AG04449 (cell line): ENCODE measurements at places on chromosomes 13 and 19.

- DNase-seq: no peak
Observed at GRCh38 chr19:5326545-5326944, 14.1 kb downstream of the PTPRS start.

DNA sequence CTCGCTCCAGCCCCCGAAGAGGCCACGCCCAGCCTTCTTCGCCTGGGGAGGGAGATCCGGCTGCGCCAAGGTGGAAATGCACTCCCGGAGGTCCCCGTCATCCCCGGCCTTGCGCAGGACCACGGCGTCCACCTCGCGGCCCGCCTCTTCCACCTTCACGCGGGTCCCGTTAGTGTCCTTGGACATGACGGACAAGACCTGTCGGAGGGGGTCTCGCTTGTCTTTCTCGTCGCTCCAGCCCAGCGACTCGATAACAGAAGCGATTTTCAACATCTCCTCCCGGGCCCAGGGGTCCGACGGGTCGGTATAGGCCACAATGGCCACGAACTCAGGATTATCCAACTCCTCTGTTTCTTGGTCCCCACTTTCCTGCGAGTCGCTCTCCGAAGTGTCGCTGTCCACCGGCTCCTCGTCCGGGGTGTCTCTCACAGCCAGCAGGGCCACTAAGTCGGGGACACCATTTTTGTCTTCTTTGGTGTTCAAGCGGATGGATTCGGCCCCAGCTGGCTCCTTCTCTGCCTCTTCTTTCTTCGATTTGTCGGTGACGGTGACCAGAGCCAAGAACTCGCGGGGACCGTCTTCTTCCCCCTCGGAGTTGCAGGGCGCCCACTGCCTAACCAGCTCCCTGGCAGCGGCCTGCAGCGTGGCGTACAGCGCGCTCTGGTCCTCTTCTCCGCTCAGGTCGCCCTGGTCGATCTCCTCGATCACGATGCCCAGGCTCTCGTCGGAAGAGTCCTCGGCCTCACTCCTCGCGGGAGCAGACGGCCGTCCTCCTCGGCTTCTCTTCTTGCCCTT is 1.3 kb downstream of the PNMA8B start:
- DNase-seq: no peak

- no peak for DNase-seq
Observed at GRCh38 chr13:113787694-113788093, 28.7 kb downstream of the TMEM255B start.

DNA sequence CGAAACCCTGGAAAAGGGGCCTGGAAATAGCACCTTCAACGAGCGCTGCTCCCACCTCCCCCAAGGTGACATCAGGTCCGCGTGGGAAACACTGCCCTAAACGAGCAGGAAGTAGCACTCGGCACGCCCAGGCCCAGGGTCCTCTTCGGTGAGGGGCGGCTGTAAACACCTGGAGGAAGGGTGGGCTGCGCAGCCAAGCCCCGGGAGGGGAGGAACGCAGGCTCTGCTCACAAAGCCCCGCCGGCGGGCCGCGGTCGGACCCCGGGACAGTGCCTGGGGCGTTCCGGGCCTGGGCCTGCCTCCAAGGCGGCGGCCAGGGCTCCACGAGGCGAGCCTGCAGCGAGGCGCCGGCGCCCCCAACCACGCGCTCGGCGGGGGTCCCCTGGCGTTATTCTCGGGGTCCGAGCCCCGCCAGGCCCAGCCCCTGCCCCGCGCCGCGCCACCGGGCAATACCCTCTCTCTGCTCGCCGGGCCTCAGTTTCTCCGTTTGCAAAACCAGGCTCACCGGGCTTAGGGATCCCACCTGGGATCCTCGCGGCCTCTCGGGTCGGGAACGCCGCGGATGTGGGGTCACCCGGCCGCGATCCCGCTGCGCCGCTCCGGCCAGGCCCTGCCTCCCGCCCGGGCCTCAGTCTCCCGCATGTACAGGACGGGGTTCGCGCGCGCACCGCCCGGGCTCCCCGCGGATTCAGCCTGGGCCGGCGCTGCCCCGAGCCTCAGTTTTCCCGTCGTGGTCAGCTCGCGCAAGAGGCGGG is 630 bp downstream of the RNF126 start:
- DNase-seq: no peak

- no peak for DNase-seq
Observed at GRCh38 chr13:30021611-30022010, 171.2 kb upstream of the UBL3 start.
